Small intestine (tissue), 16 donors: ENCODE measurements at places on chromosomes 12 and 14. TPM values are rescaled to one million over a fixed set of nuclear protein-coding genes. Genes with fewer than 3 reads are reported as not detected.

The COQ10A gene
- 5.4 TPM for polyA plus RNA-seq

The PRKD1 gene
- polyA plus RNA-seq, result 16.2 TPM

The SLCO1B1 gene
- not detected for polyA plus RNA-seq

The HNF1A gene
- polyA plus RNA-seq, result 71.3 TPM

The RBP5 gene
- 10.5 TPM for polyA plus RNA-seq

The RIC8B gene
- polyA plus RNA-seq, result 4.9 TPM

The NRXN3 gene
- polyA plus RNA-seq, result not detected

The MYRFL gene
- polyA plus RNA-seq, result 56.5 TPM

The GPRC5D gene
- polyA plus RNA-seq, result 0.22 TPM
